Osteoblast (primary cell): ENCODE measurements at places on chromosomes 2 and 18. TPM values are rescaled to one million over a fixed set of nuclear protein-coding genes. Genes with fewer than 3 reads are reported as not detected.
A peak's percentile ranks its signal among the peaks of the same experiment; 100 is the strongest.

- no peak for DNase-seq
- H3K4me1 ChIP-seq, result no peaks in the 10 kb centered on the region
- H3K4me3 ChIP-seq, result no peak overlapping the region
- no peaks in the 10 kb centered on the region for H3K27me3 ChIP-seq
- no peak overlapping the region for H3K27ac ChIP-seq
Observed at GRCh38 chr18:60162388-60162787, 210.2 kb downstream of the MC4R start.

The EPB41L3 gene
- 0.72 and 0.88 TPM in 2 replicates for total RNA-seq

DNA sequence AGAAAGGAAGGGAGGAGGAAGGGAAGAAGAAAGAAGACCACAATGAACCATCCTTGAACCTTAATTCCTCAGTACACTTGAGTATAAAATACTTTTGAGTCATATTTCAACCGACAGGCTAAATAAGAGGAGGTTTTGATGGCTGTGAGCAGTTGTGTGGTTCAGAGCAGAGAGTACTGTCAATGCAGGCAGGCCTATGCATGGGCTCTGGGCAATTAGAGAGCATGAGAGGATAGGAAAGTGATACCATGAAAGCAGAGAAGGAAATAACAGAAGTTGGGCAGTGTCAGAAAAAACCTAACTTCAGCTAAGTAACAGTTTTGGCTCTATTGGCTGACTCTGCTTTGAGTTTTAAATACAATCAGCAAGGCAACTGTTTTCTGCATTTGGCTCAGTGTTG lies 123.6 kb upstream of the STK17B start:
- H3K27ac ChIP-seq, result peak overlapping the region; percentile 88
- no peaks in the 10 kb centered on the region for H3K27me3 ChIP-seq
- no peaks in the 10 kb centered on the region for H3K36me3 ChIP-seq
- DNase-seq, result no peak
- H3K4me1 ChIP-seq, result peaks cover 32% of the 10 kb centered on the region

The KHK gene
- total RNA-seq, result 0.29 and 0.36 TPM in 2 replicates

- no peak overlapping the region for H3K27ac ChIP-seq
- H3K4me3 ChIP-seq, result no peak overlapping the region
- DNase-seq, result no peak
- no peaks in the 10 kb centered on the region for H3K36me3 ChIP-seq
- no peaks in the 10 kb centered on the region for H3K27me3 ChIP-seq
- no peaks in the 10 kb centered on the region for H3K4me1 ChIP-seq
Observed at GRCh38 chr2:122072666-122073065, 317.2 kb downstream of the TSN start.

- H3K4me3 ChIP-seq, result no peak overlapping the region
- no peak for DNase-seq
- H3K36me3 ChIP-seq, result no peaks in the 10 kb centered on the region
- H3K4me1 ChIP-seq, result no peaks in the 10 kb centered on the region
Observed at GRCh38 chr2:145818890-145819504, 1299.1 kb upstream of the ZEB2 start.

GRCh38 chr2:239966853-239967552 lies 58.1 kb downstream of the NDUFA10 start:
- DNase-seq, result peak; percentile 18
- H3K27me3 ChIP-seq, result no peaks in the 10 kb centered on the region
- no peak overlapping the region for H3K27ac ChIP-seq
- H3K36me3 ChIP-seq, result peaks cover 42% of the 10 kb centered on the region

DNA sequence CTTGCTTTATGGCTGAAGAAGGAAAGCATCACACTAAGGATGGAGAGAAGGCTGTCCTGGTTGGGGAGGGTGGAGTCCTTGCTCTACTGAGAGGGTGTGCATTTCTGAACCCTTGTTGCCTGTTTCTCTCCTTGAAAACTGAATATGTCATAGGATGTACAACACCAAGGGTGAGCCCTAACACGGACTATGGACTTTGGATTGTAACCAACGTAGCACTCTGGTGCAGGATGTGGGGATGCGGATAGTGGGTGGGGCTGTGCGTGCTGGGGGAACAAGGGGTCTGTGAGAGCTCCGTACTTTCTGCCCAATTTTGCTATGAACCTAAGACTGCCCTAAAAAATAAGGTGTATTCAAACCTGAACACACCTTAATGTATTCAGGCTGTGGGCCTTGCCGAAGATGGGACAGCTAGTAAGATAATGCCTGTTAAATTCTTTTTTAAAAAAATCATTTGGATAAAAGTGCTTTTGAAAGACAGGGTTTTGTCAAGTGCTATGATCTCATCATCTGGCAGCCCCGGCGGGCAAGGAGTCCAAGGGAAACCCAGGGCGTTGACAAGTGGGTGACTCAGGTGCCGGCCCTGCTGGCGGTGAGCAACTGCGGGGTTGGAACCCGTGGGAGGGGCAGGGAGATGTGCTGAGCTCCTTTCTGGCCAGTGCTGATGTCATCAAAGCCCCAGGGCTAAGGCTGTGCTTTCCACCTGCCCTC lies 54.0 kb downstream of the GATA6 start:
- H3K36me3 ChIP-seq, result no peaks in the 10 kb centered on the region
- H3K27ac ChIP-seq, result no peak overlapping the region
- H3K4me3 ChIP-seq, result no peak overlapping the region

The SSB gene
- 82.2 and 94.1 TPM in 2 replicates for total RNA-seq

The TMEM178A gene
- total RNA-seq, result 0.29 and 0.72 TPM in 2 replicates

GRCh38 chr2:188456114-188456909 lies 164.6 kb downstream of the GULP1 start:
- H3K36me3 ChIP-seq, result no peaks in the 10 kb centered on the region
- DNase-seq, result no peak
- H3K27me3 ChIP-seq, result no peaks in the 10 kb centered on the region

DNA sequence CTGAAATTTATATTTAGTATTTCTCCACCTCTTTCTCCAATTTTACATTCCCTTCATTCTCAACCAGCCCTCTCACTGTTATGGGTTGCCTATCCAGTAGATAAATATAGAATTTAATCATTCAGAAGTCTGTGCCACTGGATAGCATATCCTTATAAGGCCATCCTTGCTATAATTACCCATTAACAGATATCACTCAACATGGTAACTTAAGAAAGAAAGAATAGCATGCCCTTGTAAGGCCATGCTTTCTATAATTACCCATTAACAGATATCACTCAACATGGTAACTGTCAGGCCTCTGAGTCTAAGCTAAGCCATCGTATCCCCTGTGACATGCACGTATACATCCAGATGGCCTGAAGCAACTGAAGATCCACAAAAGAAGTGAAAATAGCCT lies 1137.4 kb upstream of the FAM98A start:
- no peaks in the 10 kb centered on the region for H3K27me3 ChIP-seq
- H3K4me1 ChIP-seq, result no peaks in the 10 kb centered on the region
- H3K27ac ChIP-seq, result no peak overlapping the region
- no peak overlapping the region for H3K4me3 ChIP-seq

DNA sequence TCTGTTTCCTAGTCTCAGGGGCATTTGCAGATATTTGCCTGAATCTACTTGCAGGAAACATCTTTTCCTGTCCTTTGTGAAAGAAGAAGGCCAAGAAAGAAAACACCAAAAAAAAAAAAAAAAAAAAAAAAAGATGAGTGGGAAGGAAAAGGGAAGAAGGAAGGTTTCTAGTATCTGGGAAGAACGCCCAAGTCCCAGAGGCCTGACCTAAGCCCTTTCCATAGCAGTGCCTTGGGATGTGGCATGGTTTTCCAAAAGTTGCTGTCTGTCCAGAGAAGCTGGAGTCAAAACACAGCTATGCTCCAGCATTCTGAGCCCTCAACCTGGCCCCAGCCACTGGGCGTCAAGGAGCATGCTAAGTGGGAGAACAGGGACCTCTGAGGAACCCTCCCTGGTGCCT lies 123.5 kb downstream of the INHBB start:
- H3K27ac ChIP-seq, result peak overlapping the region; percentile 83
- H3K4me1 ChIP-seq, result peaks cover 34% of the 10 kb centered on the region
- H3K36me3 ChIP-seq, result no peaks in the 10 kb centered on the region
- H3K27me3 ChIP-seq, result no peaks in the 10 kb centered on the region
- no peak overlapping the region for H3K4me3 ChIP-seq

DNA sequence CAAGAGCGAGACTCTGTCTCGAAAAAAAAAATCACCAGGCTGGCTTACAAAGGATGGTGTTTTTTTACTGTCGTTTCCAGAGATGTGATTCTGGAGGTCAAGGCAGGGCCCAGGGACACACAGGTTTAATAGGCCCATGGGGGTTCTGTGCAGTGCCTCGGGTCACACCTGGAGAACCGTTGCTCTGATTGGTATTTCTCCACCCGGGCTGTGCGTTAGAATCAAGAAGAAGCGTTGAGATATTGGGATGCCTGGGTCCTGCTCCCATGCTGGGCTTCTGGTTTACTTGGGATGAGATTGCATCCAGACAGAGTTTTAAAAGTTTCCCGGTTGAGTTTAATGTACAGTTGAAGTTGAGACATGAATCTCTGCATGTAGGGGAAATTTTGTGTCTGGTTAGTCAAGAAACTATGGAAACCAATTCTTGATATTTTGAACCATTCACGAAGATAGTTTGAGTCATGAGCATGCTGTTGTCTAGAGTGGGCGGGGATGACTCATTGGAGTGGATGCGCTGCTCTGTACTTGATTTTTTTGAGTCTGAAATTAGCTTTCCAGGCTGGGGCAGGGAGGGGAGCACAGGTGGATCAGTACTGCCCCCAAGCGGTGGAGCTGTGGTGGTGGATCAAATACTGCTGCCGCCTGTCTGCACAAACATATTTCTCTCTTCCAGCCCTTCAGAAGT lies 50.1 kb downstream of the GREB1 start:
- peaks cover 7% of the 10 kb centered on the region for H3K27me3 ChIP-seq
- no peaks in the 10 kb centered on the region for H3K36me3 ChIP-seq
- no peak overlapping the region for H3K4me3 ChIP-seq
- DNase-seq, result peak; percentile 98
- H3K27ac ChIP-seq, result peak overlapping the region; percentile 73
- H3K4me1 ChIP-seq, result peaks cover 10% of the 10 kb centered on the region

GRCh38 chr2:61970807-61971556 lies 65.5 kb downstream of the COMMD1 start:
- no peaks in the 10 kb centered on the region for H3K36me3 ChIP-seq
- H3K27me3 ChIP-seq, result no peaks in the 10 kb centered on the region
- H3K4me3 ChIP-seq, result no peak overlapping the region
- H3K27ac ChIP-seq, result no peak overlapping the region

DNA sequence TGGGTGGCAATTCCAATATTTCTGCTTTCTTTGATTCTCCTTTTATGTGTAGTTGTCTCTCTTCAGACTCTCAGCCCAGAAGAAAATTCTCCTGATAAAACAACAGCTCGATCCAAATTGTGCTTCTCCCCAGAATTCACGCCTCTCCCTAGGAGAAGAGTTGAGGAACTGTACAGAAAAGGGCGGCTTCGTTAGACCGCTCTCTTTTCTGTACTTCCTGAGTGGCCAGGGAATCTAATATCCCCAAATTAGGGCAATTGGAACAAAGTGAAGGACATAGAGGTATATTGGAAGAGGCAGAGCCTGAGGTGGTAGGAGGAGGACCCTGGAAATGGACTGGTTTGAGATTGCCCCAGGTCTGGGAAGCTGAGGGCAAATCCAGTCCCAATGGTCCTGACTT lies 5.6 kb downstream of the ADCYAP1 start:
- H3K4me3 ChIP-seq, result no peak overlapping the region
- DNase-seq, result no peak
- peaks cover 66% of the 10 kb centered on the region for H3K27me3 ChIP-seq
- H3K36me3 ChIP-seq, result no peaks in the 10 kb centered on the region

- no peaks in the 10 kb centered on the region for H3K4me1 ChIP-seq
- no peak overlapping the region for H3K27ac ChIP-seq
- H3K27me3 ChIP-seq, result no peaks in the 10 kb centered on the region
- no peak for DNase-seq
Observed at GRCh38 chr2:221308507-221309066, 263.5 kb downstream of the EPHA4 start.

GRCh38 chr2:27715318-27716210 lies 51.9 kb downstream of the SLC4A1AP start:
- no peaks in the 10 kb centered on the region for H3K27me3 ChIP-seq
- peaks cover 16% of the 10 kb centered on the region for H3K4me1 ChIP-seq
- H3K36me3 ChIP-seq, result no peaks in the 10 kb centered on the region
- DNase-seq, result peak; percentile 94
- H3K4me3 ChIP-seq, result peak overlapping the region; percentile 73

GRCh38 chr2:216315802-216316603 lies 56.3 kb downstream of the MARCHF4 start:
- DNase-seq, result peak; percentile 69
- peaks cover 41% of the 10 kb centered on the region for H3K4me1 ChIP-seq
- H3K27me3 ChIP-seq, result no peaks in the 10 kb centered on the region
- H3K4me3 ChIP-seq, result peak overlapping the region; percentile 57

The DSG4 gene
- total RNA-seq, result not detected in 2 replicates

GRCh38 chr18:3879114-3879835 lies 429.3 kb downstream of the TGIF1 start:
- no peaks in the 10 kb centered on the region for H3K36me3 ChIP-seq
- no peak overlapping the region for H3K4me3 ChIP-seq
- no peaks in the 10 kb centered on the region for H3K4me1 ChIP-seq

DNA sequence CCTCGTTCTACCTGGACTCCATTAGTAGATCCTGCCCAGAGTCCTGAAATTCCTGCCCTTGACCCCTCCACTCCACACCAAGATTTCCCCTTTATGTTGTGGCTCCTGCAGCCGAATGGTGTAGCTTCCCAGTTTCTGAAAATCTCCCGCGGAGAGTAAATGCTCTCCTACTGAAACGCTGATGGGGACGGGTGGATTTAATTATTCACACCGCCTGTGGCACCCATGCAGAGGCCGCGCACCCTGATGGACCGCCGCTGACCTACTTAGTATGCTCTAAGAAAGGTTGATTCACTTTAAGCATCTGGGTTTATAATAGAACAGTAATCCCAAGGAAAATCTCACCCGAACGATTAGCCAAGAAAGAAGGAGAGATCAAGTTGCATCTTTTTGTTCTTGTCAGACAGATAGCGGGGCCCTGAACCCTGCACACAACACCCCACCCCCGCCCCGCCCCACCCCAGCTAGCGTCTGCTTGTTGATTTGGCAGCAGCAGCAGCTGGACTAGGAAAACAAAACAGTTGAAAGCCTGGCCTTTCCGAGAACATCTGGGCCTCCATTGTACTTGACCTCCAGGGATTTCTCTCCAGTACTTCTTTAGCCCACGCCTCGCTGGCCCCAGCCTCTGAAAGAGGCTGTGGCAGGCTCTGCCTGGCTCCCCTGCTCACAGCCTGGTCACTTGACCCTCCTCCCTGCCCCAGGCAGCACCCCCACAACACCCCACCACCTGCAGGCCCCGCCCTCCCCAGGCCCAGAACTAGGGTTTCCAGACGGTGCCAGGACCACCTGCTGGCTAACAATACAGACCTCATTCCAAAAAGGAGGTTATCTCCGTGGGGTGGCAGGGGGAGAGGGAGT lies 53.6 kb downstream of the DPYSL5 start:
- peaks cover 48% of the 10 kb centered on the region for H3K27me3 ChIP-seq
- no peaks in the 10 kb centered on the region for H3K4me1 ChIP-seq
- no peak overlapping the region for H3K27ac ChIP-seq
- no peak overlapping the region for H3K4me3 ChIP-seq
- DNase-seq, result peak; percentile 67
- H3K36me3 ChIP-seq, result no peaks in the 10 kb centered on the region

The CHRNG gene
- total RNA-seq, result not detected in 2 replicates

GRCh38 chr2:84919885-84920580 lies 14.6 kb downstream of the TMSB10 start:
- H3K27me3 ChIP-seq, result no peaks in the 10 kb centered on the region
- H3K4me1 ChIP-seq, result peaks cover 20% of the 10 kb centered on the region
- peak overlapping the region; percentile 49 for H3K4me3 ChIP-seq
- DNase-seq, result peak; percentile 97
- peak overlapping the region; percentile 99 for H3K27ac ChIP-seq
- no peaks in the 10 kb centered on the region for H3K36me3 ChIP-seq

The ACOXL gene
- total RNA-seq, result not detected in 2 replicates

- DNase-seq, result peak; percentile 50
- H3K27me3 ChIP-seq, result no peaks in the 10 kb centered on the region
- no peak overlapping the region for H3K4me3 ChIP-seq
Observed at GRCh38 chr2:42958741-42959233, 166.4 kb upstream of the HAAO start.
